Left forelimb (tissue), 1 donor: ENCODE measurements at places on chromosomes 16 and 17.

- no peak for DNase-seq
Observed at GRCh38 chr17:30956764-30957374, 14.0 kb upstream of the RNF135 start.

GRCh38 chr16:89491974-89492687, 1.8 kb upstream of the ANKRD11 start:
- DNase-seq: no peak

GRCh38 chr16:85393674-85394451, 219.3 kb upstream of the GSE1 start:
- peak; percentile 84 for DNase-seq

DNA sequence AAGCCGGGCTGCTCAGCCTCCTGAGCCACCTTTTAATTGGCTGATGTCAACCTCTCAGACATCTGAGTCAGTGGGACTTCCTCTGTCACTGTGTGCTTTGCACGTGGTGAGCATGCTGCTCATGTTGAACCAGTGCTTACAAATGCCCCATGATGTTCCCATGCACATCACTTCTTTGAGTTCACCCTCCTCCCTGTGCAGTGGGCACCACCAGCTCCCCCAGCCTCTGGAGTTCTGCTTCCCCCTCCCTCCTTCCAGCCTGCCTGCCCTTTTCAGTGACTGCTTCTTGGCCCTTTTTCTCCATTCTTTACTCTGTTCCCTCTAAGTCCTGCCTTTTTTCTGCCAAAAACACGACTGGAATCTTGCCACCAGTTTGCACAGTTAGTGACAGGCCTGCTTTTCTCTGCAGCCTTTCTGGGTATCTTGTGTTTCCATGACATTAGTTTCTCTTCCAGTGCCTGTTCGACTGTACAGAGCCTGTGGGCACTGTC, 41.6 kb downstream of the USP10 start:
- no peak for DNase-seq

GRCh38 chr16:88907768-88908167, 41.3 kb upstream of the PABPN1L start:
- no peak for DNase-seq

DNA sequence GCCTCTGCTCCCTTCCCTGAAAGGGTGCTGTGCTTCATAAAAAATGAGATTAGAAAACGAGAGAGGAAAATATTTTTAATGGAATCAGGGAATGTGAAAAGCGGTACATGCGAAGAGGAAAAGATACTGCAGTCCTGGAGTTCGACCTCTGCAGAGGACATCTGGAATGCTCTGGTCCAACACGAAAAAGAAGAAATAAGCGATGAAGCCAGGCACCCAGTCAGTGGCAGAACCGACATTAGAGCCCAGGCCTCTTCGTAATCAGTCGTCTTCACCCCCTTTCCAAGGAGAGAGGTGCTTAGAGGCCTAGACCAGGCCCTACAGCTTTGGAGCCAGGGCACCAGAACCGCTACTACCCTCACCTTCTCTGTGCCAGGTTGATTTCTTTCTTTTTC, 459 bp upstream of the MARCHF10 start:
- no peak for DNase-seq

DNA sequence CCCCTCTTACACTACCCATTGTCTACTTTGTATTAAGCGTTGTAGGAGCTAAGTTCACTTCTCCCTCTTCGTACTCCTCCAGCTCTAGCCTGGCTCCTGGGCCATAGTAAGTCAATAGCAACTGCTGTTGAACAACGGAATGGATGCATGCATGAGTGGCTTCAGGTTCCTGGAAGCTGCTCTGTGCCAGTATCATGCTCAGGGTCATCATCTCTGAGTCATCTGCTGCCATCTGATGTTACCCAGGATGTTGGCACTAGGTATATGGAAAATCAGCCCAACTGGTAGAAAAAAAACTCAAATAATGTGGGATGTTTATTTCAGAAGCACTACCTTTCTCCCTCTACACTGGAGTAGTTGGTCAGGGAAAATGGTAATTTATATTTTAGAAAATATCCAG, 536.8 kb downstream of the NPIPA7 start:
- DNase-seq: no peak

GRCh38 chr17:78988152-78988551, 8.4 kb upstream of the LGALS3BP start:
- DNase-seq: no peak

- DNase-seq: no peak
Observed at GRCh38 chr16:9039210-9039609, 52.2 kb upstream of the HAPSTR1 start.

DNA sequence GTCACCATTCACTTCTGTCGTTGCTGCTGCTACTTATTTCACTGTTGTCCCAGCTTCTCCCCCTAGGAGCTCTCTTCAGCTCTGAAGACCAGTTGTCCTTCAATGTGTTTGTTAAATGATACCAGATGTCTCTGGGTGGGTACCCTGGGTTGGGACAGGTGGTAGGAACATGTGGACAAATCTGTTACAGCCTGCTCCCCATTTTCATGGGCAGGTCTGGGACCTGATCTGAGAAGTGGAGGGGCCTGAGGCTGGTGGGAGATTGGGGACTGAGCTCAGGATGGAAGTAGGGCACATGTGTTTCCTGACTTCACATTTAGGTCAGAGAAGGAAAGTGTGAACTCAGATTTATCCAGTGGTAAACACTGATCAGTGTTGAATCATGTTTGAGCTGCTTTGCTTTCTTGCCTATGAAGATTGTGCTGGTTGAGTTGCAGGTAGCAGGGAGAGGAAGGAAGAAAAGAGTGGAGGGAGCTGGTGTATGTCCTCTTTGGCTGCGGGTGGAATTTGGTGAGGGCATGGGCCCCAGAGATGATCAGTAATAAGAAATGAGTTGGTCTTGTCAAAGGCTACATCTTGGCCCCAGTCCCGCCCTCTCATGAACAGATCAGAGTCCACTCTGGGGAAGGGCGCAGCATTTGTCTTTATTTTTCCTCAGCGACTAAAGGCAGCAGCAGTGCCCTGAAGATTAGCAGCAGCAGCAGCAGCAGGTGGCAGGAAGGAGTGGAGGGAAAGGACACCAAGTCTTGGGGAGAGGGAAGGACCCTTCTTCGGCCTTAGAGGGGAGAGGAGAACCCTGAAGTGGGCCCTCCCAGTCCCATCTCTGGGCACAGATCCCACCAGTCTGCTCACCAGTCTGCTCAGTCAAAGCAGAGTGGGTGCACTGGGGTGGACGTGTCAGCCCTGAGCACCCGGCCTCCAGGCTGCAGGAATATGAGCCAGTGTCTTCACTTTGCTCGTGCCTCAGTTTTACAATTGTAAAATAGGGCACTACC, 6.1 kb upstream of the EFTUD2 start:
- DNase-seq: no peak

DNA sequence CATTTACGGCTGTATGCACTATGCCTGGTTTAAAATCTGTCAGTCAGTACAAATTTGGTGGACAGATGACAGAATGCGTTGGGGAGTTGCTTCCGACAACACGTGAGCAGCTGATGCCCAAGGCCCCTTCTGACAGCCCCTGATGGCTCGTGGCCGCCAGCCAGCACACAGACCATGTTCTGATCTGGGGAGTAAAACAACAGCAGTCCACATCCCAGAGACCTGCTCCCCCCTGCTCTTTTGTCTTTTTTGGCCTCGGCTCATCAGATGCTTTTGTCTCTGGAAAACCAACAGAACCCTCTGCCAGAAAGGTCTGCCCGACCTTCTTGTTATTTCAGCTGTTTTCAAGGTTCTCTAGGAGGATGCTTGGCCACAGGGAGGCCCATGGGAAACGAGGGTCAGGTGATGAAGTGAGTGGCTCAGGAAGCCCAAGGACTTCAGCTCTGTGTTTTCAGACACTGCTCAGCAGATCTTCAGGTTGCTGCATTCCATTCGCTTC, 10.8 kb downstream of the ARSG start:
- no peak for DNase-seq

GRCh38 chr17:6177941-6178694, 107.9 kb downstream of the WSCD1 start:
- DNase-seq: peak; percentile 36

GRCh38 chr16:66212428-66212827, 154.1 kb upstream of the CDH5 start:
- no peak for DNase-seq

DNA sequence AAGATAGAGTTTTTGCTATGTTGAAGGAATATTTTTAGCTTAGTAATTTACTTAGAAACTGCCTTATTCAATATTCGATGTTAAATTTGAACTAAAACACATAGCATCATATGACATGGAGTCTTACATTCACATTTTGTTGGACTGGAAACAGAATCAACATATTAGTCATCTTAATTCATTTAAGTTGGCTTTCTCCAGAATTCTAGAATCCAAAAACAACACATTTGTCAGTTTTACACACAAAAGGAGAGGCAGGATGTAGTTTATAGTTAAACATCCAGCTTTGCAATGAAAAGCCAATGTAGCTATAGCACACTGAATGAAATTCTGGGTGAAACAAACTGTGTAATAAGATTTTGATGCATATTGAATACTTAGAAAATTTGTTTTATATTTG, 43.3 kb downstream of the WWOX start:
- no peak for DNase-seq

- DNase-seq: peak; percentile 79
Observed at GRCh38 chr16:2987833-2988232, 7.6 kb upstream of the PKMYT1 start.

- DNase-seq: peak; percentile 84
Observed at GRCh38 chr17:28725660-28726225, 290 bp downstream of the TLCD1 start.

DNA sequence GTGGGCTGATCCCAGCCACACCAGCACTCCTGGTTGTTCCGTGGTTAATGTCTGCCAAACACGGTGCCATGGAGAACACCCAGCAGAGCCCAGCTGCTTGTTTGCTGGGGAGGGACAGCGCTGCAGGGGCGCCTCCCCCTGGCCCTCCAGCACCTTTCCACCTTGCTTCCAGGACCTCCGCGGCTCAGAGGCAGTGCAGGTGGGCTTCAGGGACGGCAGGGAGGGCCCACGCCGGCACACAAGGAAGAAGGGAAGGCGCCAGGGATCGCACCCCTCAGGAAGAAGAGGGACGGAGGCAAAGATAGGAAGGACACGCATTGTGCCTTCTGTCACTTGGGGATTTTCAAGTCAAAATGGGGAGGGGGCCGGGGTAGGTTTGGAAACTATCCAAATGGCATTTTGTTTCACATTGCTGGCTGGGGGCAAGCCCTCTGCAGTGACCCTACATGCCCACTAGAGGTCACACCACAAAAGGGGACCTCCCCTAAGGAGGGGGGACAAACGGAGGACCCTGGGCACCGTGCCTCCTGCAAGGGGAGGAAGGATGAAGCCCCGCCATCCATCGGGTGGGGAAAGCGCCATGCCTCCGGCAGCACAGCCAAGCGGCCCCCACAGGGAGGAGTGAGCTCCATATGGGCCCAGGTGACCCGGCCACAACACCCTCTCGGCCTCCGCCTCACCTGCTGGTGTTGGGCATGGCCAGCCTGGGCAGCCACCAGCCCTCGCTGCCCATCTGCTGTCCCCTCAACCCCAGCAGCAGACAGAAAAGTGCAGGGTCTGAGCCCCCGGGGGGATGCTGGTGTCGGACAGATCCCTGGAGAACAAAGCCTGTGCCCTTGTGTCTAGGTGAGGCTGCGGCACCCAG, 7.5 kb upstream of the C16orf95 start:
- no peak for DNase-seq

DNA sequence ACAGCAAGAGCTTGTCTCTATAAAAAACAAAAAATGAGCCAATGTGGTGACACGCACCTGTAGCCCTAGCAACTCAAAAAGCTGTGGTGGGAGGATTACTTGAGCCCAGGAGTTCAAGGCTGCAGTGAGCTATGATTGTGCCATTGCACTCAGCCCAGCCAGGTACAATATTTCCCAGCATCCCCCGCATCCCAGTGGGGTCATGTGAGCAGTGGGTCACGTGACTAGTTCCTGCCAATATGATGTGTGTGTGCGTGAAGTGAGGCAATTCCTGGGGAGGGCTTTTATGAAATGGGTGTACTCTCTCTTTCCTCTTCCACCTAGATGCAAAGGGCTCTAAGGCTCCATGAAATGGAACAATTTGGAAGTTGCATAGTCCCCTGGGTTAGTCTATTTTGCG, 81.3 kb downstream of the GSG1L start:
- DNase-seq: no peak

- no peak for DNase-seq
Observed at GRCh38 chr17:60106340-60107059, 27.8 kb upstream of the HEATR6 start.

DNA sequence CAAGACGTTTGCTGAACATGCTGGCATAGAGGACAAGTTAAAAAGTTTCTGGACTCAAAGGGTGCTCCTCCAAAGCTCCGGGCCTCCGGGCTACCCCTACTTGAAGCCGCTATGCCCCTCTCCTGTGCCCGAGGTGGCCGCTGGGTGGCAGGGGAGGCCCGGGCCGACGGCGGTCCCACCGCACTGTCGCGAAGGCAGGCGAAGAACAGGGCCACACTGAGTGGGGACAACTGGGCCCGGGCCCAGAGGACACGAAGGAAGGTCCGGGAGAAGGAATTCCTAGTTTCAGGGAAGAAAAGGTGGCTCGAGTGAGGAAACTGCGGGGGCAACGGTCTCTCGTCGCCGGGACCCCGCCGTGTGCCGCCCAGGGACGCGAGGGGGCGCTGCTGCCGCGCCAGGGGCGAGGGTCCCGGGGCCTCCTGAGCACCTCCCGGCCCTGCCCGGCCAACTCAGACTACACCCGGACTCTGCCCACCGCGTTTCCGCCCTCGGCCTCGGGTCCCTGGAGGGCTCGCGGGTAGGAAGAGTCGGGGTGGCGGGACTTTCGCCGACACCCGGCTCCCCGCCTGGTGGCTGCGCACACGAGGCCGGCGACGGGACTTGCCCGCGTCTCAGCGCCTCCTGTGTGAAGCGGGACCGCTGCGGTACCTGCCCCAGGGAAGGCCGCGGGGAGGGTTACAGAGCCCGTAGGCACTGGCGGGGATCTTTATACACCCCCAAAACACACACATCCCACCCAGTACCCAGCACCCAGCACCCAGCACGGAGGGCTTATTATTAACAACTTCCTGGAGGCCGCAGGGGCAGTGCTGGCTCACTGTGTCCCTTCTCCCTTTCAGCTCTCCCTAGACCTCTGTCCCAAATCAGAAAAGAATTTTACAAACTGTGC, 772 bp upstream of the CHCT1 start:
- DNase-seq: peak; percentile 80

- no peak for DNase-seq
Observed at GRCh38 chr17:74770498-74771318, 5.4 kb downstream of the NAT9 start.

GRCh38 chr17:18258356-18259038, at the start of gene FLII:
FLII (minus strand) TSS chr17:18258738; CDS start chr17:18258690, 48 bp downstream.
- no peak for DNase-seq

DNA sequence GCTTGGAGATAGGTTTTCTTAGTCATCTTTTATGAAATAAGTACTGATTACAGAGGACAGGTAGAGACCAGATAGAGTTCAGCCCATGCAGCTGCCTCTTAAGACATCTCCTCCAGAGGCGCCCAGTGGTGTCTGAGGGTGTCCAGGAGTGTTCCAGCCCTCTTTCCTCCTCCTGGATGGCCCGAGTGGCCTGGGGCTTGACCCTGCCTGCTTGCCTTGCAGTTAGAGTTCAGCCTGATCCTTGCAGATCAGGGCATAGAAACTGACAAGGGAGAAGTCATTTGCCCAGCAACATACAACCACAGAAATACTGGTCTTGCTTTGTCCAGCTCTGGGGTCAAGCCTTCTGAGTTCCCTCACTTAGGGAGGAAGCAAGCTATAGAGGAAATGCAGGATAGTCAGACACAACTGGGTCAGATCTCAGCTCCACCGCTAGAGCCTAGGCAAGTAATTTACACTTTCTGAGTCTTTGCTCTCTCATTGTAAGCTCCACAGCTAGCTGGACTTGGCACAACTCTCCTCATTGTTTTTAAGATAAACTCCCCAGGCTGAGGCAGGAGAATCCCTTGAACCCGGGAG, 3.6 kb upstream of the CCL1 start:
- no peak for DNase-seq

GRCh38 chr16:19696328-19696727, 21.7 kb downstream of the KNOP1 start:
- peak; percentile 79 for DNase-seq
